Vagina (tissue), 2 donors: ENCODE measurements at places on chromosomes 11 and 22. TPM values are rescaled to one million over a fixed set of nuclear protein-coding genes. Genes with fewer than 3 reads are reported as not detected.

Gene F2
- not detected for total RNA-seq

Gene PKNOX2
- total RNA-seq: 3.4 TPM

Gene APOA1
- 2.2 TPM for total RNA-seq

Gene ADM2
- total RNA-seq: not detected

Gene EFCAB6
- total RNA-seq: 1.7 TPM

Gene CARD18
- total RNA-seq: not detected

Gene OR4A15
- total RNA-seq: not detected

Gene MYOD1
- total RNA-seq: not detected

Gene NPAS4
- not detected for total RNA-seq

Gene ARRB1
- total RNA-seq: 33.1 TPM

Gene TCN1
- total RNA-seq: 8.1 TPM

Gene OR10S1
- total RNA-seq: not detected

Gene LMNTD2
- total RNA-seq: 1.7 TPM

DNA sequence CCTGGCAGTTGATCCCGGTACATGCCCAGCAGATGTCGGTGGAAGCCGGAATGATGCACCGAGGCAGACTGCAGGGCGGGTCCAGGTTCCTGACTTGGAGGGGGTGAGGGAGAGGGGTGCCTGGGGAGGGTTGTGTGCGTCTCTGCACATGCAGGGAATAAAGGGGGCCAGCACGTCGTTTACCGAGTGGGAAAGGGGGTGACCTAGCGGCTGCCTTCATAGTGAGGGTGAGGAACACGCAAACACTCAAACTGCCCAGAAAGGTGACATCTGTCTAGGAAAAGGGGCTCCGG, 801.7 kb downstream of the TBC1D22A start:
- DNase-seq: no peak

GRCh38 chr11:65976216-65977176, 15.0 kb downstream of the SART1 start:
- DNase-seq: no peak

DNA sequence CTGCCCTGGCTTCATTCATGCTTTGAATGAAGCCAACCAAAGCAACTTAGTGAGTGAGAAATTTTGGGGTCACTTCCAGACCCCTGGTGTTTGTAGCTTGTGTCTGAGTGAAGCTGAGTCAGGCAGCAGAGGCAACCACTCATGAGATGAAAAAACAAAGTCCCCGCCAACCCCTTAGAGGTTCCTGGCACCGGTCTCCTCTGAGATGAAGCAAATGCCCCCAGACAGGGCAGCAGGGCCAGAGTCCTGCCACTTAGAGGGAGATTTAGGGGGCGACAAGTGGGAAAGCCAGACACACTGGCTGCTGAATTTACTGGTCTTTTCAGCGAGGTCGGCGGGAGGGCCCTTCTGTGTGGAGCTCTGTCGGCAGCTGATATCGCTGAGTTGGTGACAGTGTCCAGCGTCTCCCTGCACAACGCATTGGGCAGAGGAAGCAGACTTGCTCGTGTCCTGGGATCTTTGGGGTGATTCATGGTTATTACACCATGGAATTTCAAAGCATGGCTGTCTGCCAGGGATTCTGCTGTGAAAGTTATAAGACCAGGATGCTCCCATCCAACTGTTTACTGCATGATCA, 482.6 kb downstream of the MIAT start:
- no peak for DNase-seq

DNA sequence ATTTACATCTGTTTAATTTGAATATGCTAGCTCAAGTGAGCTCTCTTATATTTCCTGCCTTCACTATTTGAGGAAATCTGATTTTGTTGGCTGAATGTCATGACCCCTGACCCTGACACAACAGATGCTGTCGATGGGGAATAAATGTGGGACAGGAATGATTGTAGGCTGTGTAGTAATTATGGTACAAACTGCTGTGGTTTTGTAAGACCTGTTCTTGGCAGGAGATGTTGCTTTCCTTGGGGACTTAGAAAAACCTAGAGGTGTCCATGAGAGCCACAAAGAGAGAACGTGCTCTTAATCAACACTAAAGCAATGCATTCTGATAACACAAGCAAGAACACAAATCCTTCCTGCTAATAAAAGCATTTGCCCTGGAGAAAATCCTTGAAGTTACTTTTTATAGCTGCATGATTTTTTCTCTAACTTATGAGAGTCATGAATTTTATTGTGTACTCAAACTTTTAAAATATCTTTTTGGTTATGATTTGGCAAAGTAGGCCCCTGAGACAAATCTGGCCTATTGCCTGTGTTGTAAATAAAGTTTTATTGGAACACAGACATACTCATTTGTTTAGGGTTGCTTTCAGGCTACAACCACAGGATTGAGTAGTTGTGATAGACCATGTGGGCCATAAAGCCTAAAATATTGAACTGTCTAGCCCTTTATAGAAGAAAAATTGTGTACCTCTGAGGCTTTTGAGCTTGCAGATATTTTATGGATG, 90.2 kb downstream of the DDX10 start:
- DNase-seq: no peak

DNA sequence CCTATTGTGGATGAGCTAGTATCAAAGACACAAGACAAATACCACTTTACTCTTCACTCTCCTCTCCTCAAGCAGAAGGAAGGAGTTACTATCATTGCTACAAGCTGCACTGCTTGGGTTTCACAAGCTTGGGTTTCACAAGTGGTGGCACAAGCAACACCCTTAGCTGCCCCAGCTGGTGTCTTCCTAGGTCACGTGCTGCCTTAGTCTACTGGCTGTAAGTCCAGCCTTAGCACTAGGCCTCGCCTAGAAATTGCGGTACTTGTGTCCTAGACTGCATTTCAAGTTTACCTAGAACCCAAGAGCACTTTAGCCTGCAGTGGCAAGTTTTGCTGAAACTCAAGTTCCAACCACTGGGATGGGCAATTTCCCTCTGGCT, 86.6 kb downstream of the EHF start:
- DNase-seq: no peak

DNA sequence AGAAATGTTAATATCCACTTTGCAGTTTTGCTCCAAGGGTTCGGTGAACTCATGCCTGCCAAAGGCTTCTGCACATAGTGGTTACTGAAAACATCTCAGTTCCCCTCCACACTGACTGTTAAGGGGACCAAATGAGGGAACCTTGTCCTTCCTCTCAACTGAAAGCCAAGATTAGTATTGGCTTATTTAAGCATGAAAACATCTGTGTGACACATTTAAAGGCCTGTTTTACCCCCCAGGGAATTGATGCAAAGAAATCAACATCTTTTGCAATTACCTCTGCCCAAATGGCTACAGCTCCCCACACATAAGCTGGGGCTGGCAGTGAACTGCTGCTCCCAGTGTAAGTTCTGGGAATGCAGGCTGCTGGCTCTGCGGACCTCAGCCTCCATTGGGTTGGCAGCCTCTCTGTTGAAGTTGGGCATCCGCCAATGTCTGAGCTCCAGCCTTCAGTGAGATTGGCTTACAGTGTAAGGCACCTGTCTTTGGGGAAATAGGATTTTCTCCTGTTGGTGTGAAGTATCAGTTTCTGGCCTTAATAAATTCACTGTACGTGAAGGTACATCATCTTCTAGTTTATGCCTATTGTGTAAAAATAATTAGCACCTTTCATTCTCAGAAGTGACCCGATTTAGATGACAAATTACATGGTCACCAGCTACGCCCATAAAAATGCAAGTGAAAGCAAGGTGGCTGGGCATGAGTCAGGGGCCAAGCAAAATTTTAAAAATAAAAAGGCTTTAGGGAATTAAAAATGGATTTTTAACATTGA, 213.4 kb upstream of the SYN3 start:
- DNase-seq: no peak

DNA sequence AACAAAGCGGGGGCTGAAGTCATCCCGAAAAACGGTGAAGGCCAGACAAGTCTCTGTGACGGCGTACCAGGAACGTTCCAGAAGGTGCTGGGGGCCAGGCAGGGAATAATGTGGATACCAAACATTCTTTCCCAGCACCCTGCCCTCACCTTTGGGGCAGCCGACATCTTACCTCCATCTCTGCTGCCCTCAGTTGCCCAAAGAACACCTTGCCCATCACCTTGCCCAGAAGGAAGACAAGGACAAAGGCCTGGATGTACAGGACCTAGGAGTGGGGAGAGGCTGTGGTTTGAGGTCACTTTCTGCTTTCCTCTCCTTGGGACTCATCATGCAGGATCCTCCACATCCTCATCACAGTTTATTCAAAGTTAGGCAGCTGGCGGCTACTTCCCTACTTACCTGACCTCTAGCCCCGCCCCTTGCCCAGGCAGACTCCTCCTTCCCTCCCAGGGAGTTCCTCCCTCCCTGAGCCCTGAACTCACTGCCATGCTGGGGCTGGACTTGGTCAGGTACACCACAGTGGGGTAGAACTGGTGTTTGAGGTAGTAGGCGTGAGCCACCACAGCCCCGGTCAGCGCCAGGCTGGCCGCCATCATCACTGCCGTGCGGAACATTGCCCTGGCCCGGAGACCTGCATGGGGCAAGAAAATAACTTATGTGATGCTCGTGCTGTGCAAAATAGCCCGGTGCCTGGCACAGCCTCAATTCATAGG, 1.2 kb downstream of the SYVN1 start:
- no peak for DNase-seq

- DNase-seq: no peak
Observed at GRCh38 chr11:26579683-26580082, 7.6 kb upstream of the MUC15 start.

DNA sequence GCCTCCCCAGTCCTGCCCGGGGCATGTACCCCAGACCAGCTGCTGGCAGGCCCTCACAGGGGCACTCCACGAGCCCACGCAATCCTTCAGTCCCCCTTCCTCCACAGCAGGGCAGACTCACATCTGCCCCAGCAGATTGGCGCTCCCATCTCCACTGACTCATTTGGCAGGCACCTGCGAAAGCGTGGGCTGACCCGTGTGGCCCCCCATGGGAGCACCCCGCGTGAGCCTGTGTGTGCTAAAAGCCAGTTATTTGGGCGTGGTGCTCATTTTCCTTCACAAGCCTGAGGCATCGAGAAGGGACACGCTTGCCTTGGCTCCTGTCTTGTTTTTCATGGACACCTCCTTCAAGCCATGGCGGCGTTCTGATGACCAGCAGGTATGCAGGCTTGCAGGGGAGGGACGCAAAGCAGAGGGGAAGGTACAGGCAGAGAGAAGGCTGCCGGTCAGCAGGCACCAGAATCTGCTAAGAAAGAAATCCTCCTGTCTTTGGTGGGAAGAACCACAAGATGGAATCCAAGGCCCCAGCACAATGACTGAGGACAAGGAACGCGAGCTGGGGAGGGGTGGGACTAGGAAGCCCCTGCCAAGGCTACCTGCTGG, 8.6 kb downstream of the NECTIN1 start:
- DNase-seq: no peak

- DNase-seq: no peak
Observed at GRCh38 chr11:1442163-1442562, 44.4 kb downstream of the MOB2 start.

DNA sequence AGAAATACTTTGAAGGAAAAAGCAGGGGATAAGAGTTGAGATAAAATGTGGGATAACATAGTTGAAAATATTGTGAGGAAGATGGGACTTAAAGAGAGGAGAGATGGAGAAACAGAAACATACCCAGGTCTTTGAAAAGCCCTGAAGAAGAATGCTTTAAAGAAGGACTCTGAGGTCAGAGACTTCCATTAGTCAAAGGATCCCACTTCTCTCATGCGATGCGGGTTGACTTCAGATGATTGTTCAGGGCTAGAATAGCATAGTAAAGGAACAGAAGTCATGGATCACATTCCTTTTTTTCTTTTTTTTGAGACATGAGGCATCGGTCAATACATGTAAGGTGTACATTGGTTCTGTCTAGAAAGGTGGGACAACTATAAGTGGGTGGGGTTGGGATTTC, 3.5 kb upstream of the JAM3 start:
- no peak for DNase-seq

DNA sequence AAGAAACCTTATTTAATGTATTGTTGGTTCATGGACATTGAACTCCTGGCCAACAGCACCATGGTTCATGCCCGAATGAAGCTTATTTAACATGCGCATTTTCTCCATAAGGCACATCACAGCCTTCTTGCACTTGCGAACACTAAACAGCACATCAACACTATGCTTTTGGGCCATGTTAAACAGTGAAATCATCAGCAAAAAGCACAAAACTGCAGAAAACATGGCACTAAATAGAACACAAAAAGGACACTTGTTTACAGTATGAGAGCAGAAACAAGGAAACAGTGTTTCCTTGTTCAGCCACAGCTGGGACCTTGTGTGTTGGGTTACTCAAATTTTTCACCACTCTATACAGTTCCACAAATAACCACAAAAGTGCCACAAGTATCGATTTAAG, 122.3 kb downstream of the MSANTD4 start:
- no peak for DNase-seq

DNA sequence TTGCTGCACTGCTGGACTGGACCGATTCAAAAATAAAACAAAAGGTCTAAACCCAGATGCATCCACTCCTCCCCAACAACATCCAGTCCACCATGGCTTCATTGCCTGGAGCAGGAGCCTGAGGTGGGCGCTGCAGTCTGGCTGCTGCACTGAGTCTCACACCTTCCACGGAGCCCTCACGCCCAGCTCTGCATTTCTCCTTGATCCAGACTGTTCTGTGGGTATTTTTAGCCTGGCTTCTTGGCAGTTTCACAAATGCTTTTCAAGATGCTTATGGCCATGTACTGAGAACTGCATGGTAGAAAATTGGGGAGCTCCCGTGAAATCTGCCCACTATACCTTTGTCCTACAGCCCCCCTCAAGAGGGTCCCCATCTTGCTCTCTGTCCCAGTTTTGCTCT, 53.3 kb upstream of the JAM3 start:
- no peak for DNase-seq

GRCh38 chr11:12721816-12722604, 47.8 kb downstream of the TEAD1 start:
- DNase-seq: no peak

GRCh38 chr11:68140496-68141245, 19.5 kb upstream of the CHKA start:
- no peak for DNase-seq

DNA sequence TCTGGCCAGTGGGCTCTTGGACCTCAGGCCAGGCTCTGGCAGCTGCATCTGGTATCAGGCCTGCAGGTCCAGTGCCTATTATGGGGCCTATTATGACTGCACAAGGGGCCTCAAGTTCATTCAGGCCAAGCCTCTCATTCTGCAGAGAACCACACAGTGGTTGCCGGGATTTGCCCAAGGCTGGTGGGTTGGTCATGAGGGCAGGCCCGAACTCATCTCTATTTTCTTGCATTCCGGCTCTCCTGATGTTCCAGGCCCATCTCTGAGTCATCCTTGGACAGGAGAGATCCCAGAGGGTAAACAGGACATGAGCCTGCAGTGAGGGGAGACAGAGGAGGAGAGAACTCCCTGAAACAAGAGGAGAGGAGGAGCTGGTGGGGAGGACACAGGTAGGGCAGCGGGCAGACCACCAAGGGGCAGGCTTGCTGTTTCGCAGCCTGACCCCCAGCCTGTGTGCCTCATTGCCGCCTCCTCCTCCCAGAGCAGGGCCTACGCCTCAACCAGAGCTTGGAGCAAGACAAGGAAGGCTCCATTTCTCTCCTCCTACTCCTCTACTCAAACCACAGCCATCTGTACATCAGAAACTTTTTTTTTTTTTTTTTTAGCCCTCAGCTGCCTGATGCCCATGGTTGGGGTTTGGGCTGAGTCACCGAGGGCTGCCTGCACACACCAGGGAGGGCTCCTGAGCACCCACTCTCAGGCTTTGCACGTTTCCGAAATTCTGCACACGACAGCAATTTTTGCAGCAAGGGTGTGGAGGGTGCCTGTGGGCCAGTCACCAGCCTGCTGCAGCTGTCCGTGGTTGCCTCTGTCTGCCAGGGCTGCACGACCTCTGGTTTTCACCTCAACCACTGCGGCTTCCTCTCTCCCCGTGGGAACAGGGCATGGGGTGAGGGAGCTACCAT, 12.7 kb upstream of the TREH start:
- no peak for DNase-seq
